Endothelial cell of umbilical vein (primary cell): ENCODE measurements at places on chromosomes 5 and 9.

DNA sequence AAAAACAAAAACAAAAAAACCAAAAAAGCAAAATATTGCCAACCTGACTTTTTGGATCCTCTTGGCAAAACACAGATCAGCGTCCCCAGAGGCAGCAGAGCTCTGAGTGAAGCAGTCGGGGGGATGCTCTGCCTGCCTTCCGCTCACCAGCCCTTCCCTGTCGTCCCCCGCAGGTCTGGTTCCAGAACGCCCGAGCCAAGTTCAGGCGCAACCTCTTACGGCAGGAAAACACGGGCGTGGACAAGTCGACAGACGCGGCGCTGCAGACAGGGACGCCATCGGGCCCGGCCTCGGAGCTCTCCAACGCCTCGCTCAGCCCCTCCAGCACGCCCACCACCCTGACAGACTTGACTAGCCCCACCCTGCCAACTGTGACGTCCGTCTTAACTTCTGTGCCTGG, 20.7 kb downstream of the LHX2 start:
- H3K27ac ChIP-seq: no peak overlapping the region
- H3K27me3 ChIP-seq: peaks cover 30% of the 10 kb centered on the region
- H3K4me3 ChIP-seq: no peak overlapping the region
- H3K36me3 ChIP-seq: no peaks in the 10 kb centered on the region
- no peaks in the 10 kb centered on the region for H3K4me1 ChIP-seq

DNA sequence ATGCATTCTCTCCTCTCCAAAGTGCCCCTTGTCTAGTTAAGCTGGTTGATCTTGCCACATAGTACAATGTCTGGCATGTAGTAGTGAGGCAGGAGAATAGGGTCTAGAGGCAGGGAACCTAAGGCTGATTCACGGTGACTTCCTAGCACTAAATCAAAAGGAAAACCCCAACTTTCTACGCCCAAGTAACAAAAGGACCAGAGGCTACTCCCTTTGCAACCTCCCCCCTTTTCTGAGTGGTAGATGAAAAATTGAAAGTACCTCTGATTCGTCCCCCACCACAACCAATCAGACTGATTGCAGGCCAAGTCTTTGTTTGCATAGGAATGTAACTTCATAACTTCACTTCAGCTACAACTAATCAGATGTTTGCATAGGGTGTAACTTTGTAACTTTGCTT, 278.8 kb downstream of the PSAT1 start:
- no peaks in the 10 kb centered on the region for H3K36me3 ChIP-seq
- H3K4me1 ChIP-seq: no peaks in the 10 kb centered on the region
- H3K27me3 ChIP-seq: no peaks in the 10 kb centered on the region
- H3K4me3 ChIP-seq: no peak overlapping the region
- no peak overlapping the region for H3K27ac ChIP-seq
- DNase-seq: no peak

GRCh38 chr5:67268231-67269021, 71.8 kb upstream of the CD180 start:
- no peaks in the 10 kb centered on the region for H3K36me3 ChIP-seq
- H3K4me3 ChIP-seq: no peak overlapping the region
- H3K27me3 ChIP-seq: no peaks in the 10 kb centered on the region

DNA sequence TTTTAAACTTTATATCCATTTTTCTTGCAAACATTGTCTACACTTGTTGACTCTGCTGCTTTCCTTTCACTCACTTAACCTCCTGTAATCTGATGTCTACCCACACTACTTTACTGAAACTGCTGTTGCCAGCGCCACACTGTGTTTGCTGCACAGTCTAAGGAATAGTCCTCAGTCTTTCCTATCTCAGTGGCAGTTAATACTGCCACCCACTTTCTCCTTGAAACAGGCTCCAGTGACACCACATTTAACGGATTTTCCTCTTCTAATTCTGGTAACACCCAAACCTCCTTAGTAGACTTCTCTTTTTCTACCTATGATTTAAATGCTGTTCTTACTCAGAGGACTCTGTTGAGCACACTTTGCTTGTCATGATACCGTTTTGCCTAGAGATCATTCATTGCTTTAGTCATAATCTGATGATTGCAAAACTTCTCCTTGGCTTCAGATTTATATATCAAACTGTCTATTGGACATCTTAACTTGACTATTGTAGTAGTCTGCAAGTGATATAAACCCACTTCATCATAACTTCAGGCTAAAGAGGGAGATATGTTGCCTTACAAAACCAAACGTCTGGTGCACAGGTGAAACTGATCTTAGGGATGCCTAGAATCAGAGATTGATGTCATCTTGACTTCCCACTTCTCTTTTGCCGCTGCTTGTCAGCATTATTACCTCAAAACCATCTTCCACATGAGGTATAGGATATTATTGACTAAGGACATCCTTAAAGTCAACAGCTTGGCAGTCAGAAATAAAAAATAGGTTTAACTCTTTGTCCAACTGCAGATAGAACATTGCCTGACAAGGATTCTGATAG, 94.1 kb downstream of the CDC42SE2 start:
- H3K27ac ChIP-seq: no peak overlapping the region
- H3K36me3 ChIP-seq: peaks cover 2% of the 10 kb centered on the region
- H3K27me3 ChIP-seq: no peaks in the 10 kb centered on the region
- H3K4me3 ChIP-seq: no peak overlapping the region
- no peak for DNase-seq

- H3K4me1 ChIP-seq: no peaks in the 10 kb centered on the region
- no peaks in the 10 kb centered on the region for H3K27me3 ChIP-seq
- H3K4me3 ChIP-seq: no peak overlapping the region
- no peaks in the 10 kb centered on the region for H3K36me3 ChIP-seq
- no peak for DNase-seq
Observed at GRCh38 chr5:181037365-181037861, 2.7 kb upstream of the BTNL9 start.
